ENCODE measurements at places on chromosomes 4 and X.

- DNase-seq = no peak
These were observed 951.7 kb upstream of the LCORL start for GRCh38 chr4:18973296-18973695.

DNA sequence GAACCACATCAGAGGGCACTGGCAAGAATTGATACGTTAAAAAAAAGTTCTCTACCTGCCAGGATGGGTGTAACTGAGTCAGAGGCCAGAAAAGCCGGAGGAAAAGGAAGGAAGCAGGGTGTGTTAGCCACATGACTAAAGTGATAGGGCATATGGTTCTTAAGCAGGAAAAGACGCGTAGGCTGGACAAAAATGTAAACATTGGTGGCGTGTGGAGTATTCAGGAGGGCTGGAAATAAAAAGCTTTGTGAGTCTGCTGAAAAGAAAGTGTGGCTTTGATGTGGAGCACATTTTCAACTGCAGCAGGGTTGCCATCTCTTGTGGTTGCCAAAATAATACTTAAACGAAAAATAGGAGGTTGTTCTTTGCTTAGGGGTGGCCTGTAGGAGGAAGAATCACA lies 186.5 kb upstream of the RPL34 start:
- DNase-seq = no peak

DNA sequence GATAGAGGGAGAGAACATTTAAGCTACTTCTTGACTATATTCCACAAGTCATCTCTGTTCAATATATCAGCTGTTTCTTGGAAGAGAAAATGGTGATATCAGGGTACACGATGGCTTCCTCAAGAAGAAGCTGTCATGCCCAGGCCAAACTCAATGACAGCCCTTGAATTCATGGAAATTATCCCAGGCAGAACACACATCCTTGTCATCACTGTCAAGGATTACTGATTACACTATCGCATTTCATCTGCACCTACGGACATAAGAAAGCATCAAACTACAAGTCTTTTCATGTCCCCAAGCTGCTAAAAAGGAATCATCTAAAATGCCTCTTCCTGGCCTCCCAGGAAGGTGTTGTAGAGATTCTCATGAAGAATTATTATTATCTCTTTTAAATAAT lies 165.2 kb upstream of the SLC7A11 start:
- DNase-seq = no peak

GRCh38 chr4:4762909-4763821 lies 96.3 kb upstream of the MSX1 start:
- no peak for DNase-seq

GRCh38 chr4:11209826-11210225 lies 218.9 kb downstream of the HS3ST1 start:
- DNase-seq = no peak

All from left forelimb (tissue), 1 donor.